Fibroblast of skin of scalp (primary cell): ENCODE measurements at places on chromosomes 5 and 9.
A peak's percentile ranks its signal among the peaks of the same experiment; 100 is the strongest.

GRCh38 chr5:150488519-150489359 is 19.2 kb upstream of the NDST1 start:
- peak; percentile 86 for DNase-seq

GRCh38 chr9:131214286-131214856 is 61.9 kb downstream of the FAM78A start:
- DNase-seq, result no peak

DNA sequence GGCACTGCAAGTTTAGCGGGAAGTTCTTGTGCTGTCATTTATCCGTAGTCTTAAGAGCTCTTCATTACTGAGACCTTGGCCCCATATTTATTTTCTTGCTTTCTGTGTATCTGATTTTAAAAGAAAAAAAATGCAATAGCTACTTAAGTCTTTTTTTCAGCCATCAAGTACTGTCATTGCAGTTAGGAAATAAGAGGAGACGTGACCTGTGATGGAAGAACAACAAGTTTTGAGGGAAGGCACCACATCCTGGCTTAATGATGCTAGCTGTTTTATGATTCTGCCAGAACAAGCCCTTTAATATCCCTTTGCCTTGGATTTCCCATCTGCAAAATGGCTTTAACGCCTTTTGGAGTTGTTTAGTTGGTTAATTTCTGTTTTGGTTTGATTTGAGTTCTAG is 3.8 kb downstream of the RGMB start:
- no peak for DNase-seq

GRCh38 chr5:151660616-151661495 is 25.9 kb downstream of the SPARC start:
- peak; percentile 87 for DNase-seq

DNA sequence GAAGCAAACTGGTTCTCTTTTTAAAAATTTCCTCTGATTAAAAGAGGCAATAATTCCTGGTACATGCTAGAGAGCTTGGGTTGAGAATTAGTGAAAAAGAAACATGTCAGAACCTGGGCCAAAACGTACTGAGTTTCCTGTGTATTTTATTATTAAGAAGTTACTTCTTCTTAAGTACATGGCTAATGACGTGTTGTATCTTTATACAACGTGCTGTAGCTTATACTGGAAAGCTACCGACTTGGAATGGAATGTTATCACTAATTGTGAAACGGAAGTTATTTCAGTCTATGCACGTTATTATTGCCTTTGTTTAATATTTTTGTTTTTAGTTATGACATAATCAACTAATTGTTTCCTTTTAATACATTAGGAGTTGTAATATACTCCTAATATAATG is 43.1 kb downstream of the ZNF366 start:
- DNase-seq, result no peak

GRCh38 chr9:92770360-92770995 is 5.8 kb upstream of the BICD2 start:
- no peak for DNase-seq

DNA sequence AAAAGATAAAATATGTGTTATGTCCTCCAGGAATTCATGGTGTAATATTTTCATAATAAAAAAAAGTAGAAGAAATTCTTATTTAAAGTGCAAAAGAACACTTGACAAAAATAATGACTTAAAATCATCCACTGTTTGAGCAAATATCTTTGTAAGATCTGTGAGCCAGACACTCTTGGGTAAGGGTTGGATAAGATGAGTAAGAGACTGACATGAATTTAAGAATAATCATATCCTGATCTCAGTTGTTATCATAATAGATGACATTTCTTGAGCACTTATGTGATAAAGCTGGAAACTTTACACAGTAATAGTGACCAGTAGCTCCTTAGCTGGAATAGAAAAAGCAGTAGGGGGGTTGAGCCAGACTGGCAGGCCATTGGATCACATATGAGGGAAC is 40.0 kb upstream of the ADRB2 start:
- no peak for DNase-seq

GRCh38 chr9:38007016-38007415 is 62.0 kb downstream of the SHB start:
- DNase-seq, result no peak

DNA sequence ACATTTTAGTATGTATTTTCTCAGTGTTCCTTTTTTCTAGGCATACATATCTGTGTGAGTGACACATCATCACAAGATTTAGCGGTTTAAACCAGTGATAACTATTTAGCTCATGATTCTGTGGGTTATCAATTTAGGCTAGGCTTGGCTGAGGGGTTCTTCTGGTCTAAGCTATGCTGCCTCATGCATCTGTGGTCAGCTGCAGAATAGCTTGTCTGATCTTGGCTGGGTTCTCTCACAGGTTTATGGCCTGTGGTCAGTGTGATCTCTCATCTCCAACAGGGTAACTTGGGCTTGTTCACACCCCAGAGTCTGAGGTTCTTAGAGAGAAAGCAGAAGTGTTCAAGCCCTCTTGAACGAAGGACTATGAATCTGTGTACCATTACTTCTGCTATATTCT is 363.3 kb downstream of the KDM4C start:
- DNase-seq, result no peak

GRCh38 chr5:72377910-72378638 is 57.9 kb downstream of the PTCD2 start:
- DNase-seq, result peak; percentile 29

- DNase-seq, result no peak
These were observed 378 bp downstream of the GPR151 start for GRCh38 chr5:146515473-146516150.

- no peak for DNase-seq
These were observed 67.3 kb upstream of the SHISAL2B start for GRCh38 chr5:64622991-64623390.

DNA sequence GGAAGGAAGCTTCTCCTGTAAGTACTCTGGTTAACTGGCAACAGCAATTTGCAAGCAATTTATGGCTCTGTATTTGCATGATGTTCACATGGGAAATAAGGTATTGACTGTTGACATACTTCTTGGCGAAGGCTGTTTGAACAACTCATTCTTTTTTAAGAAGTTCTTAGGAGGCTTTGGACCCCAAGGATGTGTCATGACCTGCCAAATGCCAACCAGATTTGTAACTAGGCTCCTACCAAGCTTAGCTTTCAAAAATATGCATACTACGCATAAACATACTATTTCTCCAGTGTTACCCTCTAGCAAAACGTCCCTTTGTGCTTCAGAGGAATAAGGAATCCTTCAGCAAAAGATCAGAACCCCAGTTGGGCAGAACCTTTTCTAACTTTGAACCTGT is 165.2 kb upstream of the MSX2 start:
- peak; percentile 96 for DNase-seq

- DNase-seq, result peak; percentile 57
These were observed 937.2 kb upstream of the TYRP1 start for GRCh38 chr9:11755951-11756350.

GRCh38 chr5:115962565-115963402 is 509 bp downstream of the LVRN start:
- no peak for DNase-seq
